ENCODE measurements at places on chromosomes 5 and 9.
A peak's percentile ranks its signal among the peaks of the same experiment; 100 is the strongest.

GRCh38 chr5:109865637-109866036 lies 175.9 kb downstream of the MAN2A1 start:
- no peak for DNase-seq

- DNase-seq: no peak
Observed at GRCh38 chr9:38422555-38423260, 1.5 kb downstream of the IGFBPL1 start.

DNA sequence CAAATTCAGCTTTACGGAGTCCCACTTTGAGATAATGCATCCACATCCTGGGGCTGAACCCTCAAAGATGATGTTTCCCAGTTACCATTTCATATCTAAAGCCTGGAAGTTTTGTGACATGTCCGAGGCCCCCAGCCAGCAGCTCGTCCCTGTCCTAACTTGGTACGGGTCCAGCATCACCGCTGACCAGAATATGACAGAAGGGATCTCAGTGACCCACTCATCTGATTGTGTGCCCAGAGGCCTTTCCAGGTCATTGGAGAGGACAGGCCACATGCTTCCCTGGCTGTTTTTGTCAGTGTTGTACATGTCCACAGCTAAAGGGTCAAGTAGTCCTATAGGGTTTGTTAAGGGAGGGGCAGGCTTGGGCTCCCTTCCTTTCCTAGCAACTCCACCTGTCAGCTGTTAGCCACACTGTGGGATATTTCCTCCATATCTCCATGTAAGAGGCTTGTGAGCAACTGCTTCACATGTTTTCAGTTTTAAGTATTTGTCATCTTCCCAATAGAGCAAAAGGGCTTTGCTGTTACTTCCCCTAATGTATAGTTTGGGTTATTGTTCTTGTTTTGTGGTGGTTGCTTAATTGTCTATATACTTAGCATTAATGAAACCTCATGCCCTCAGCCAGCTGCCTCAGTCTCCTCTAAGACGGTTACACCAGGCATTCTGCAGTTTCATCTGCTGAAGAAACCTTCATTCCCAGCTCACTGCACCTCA lies 33.4 kb downstream of the SECISBP2 start:
- DNase-seq: no peak

GRCh38 chr5:169778622-169779596 lies 141.8 kb downstream of the DOCK2 start:
- DNase-seq: no peak

- DNase-seq: no peak
Observed at GRCh38 chr9:92654481-92655301, 15.2 kb downstream of the IPPK start.

DNA sequence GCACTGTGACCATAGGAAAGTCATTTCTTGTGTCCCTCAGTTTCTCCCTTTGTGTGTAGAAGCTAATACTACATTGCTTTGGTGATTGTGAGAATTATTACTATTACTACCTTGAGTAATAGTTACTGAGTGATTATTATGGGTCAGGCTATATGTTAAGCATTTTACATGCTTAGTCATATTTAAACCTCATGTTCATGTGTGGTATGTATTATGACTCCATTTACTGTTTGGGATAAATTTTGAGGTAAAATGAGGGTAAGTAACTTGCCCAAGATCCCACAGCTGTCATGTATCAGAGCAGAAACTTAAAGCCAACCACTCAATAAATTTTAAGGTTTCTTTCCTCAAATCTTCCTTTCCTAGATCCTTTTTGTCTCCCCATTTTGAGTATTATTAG lies 28.3 kb downstream of the SLF1 start:
- no peak for DNase-seq

- DNase-seq: peak; percentile 72
Observed at GRCh38 chr5:14685757-14686156, 21.2 kb downstream of the OTULIN start.

DNA sequence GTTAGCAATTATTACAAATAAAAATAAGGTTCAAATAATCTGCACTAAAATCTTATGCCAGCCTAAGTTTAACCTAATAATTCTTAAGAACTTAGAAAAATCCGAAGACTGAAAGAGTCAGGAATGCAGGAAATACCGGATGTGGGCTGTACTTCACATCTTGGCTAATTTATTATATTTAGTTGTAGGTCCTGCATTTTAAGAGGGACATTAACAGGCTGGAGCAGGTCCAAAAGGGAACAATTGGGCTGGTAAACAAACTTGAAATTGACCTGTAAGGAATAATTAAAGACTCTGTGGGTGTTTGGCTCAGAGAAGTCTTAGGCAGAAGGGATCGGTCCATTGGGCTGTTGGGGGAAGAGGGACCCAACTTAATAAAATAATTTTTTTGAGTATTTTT lies 18.4 kb downstream of the GLRA1 start:
- DNase-seq: no peak

GRCh38 chr9:65404232-65405006 lies 119.4 kb upstream of the FOXD4L5 start:
- no peak for DNase-seq

GRCh38 chr5:176692839-176693476 lies 45.7 kb downstream of the TSPAN17 start:
- DNase-seq: no peak

DNA sequence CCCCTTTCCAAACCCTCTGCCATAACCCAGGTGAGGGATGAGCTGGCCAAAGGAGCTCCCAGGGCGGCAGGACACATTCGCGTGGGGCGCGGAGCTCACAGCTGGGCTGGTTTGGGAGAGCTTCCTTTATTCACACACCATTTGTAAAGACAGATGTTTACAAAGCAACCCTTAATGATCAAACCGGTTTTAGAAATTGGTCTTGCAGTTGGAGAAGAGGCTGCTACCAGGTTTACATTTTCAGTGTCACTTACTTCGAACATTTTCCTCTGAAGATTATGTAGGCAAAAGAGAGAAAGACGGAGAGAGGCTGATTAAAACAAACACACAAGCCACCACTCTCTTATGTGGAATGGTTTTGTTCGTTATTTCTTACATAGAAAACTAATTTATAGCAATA lies 648.7 kb downstream of the IRX1 start:
- DNase-seq: no peak

DNA sequence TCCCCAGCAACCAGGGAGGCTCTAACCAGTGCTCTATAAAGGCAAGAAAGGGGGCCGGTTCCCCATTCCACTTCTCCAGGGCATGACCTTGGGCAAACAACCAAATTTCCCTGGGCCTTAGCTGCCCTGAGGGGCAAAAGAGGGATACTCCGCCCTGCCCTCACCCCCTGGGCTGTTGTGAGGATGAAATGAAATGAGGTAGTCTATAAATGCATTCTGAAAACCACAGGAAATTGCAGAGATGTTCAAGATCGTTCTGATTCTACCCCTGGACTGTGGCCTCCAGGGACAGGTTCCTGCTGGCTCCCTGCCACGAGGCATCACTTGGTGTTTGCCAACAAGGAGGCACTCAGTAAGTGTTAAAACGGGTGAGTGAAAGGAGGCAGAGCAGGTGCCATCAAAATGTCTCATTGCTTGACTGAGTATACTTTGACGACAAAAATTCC lies 5.7 kb downstream of the RAPGEF1 start:
- DNase-seq: no peak

DNA sequence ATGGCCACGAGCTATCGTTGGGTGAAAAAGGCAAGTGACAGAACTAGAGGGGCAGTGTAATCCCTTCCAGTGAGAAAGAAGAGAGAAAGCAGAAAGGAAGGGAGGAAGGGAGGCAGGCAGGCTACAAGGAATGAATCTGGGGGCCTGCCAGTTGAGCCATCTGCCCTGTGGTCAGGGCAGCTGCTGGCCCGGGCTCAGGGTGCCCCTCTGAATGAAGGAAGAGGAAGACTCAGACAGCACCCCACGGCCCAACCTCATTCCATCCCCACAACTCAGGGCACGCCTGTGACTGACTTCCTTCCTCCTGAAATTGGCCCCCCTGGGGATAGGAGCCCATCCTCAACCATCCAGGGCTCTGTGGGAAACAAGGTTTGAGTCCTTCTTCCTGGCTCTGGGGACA lies 20.3 kb upstream of the FLT4 start:
- no peak for DNase-seq

DNA sequence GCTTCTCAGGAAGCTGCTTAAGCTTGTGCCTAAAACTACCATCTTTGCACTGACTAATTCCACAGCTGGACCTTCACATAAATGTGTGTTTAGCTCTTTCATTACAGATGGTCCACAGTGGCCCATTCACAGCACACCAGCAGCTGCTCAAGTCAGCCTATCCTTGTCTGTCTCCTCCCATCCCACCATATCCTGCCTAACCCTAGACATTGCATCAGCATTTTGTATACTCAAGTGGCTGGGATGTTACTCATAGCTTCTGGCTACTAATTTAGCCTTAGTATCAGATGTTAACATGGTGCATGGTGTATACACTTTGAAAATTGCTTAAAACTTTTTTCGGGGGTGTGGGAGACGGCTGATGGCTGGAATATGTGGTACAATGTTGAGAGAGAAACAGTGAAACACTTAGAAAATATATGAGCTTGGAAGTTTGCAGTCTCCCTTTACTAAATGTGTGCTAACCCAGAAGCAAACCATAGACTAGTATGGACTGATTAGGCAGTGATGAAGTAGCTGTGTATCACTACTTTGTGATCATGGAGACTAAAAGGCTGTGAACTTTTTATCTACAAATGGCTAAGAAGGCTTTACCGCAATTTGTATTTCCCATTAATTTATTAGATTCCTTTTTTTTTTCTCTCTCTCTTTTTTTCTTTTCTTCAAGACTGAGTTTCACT lies 83.1 kb downstream of the JMY start:
- no peak for DNase-seq

DNA sequence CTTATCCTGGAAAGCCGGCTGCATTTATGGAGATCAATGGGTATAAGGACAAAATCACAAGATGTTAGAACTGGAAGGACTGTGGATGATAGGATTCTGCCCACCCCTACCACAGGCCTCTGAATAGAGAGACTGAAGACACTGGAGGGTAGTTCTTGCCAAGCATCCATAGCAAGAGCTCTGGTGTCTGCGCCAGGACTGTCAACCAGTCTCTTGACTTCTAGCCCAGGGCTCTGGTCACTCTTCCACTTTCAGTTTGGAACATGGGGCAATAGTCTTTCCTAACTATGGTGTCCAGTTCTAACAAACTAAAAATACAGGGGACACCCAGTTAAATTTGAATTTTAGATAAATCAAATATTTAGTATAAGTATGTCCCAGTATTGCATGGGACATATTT lies 23.4 kb downstream of the LARP1 start:
- no peak for DNase-seq

DNA sequence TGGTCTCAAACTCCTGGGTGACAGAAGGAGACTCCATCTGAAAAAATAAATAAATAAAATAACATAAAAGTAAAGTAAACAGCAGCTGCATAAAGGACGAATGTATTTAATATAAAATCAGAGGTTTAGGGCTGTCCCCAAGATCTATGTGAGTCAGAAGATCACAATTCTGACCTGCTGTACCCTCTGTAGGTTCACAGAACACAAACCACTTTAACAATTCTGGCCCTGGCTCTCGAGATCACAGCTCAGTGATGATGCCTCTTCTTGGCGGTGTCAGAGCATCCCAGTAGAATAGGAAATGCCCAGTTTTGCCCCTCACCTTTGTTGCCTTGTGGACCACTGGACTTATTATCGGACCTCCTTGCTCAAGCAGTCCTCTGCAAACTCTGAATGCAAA lies 380.9 kb downstream of the TLE1 start:
- no peak for DNase-seq

GRCh38 chr9:87529671-87530070 lies 32.0 kb downstream of the DAPK1 start:
- DNase-seq: no peak

GRCh38 chr5:39219437-39219836 lies at the start of gene FYB1:
Gene FYB1 (minus strand): TSS chr5:39219563. CDS start chr5:39202960, 16,603 bp downstream.
- DNase-seq: peak; percentile 45

- DNase-seq: no peak
Observed at GRCh38 chr9:74245866-74246497, 251.2 kb upstream of the RORB start.

DNA sequence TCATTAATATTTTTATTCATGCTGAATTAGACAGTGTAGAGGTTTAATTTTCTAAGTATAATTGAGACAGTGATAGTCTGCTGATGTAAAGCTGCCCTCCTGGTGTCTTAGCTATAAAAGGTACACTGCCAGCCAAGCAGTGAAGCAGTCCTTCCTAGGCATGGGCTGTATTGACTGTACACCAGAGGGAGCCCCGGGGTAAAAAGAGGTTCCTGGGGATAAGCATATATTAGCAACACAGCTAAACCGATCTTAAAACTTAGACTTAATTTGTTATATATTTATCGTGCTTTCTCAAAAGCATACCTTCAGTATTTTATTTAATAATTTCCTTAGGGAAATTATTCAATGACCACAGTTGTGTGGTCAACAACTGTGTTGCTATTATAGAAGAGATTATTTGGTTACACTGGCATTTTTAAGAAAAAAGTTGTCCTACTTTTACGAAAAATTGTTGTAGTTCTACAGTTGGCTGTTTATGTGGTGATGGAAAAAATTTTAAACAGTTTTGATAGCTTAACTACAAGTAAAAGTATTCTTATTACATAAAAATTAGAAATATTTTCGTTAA lies 68.8 kb downstream of the ELL2 start:
- no peak for DNase-seq

GRCh38 chr5:148829734-148830133 lies 3.3 kb downstream of the ADRB2 start:
- no peak for DNase-seq

GRCh38 chr5:142006363-142007236 lies 6.2 kb downstream of the GNPDA1 start:
- no peak for DNase-seq

DNA sequence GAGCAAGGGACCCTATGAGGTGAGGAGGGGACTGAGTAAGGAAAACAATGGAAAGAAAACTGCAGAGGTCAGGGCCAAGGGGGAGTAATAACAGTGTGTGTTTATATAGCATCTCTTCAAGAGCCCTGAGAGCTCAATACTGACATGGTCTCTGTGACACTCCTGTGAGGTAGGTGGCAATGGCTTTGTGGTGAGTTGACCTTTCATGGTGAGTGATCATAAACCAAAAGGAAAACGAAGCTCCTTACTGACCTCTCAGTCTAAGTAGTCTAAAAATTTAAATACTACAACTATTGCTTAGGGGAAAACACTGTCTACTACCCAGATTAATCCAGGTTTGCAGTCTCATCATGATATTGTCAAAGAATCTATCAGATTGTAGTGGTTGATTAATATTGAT lies 130.9 kb downstream of the SNCAIP start:
- DNase-seq: no peak

- DNase-seq: no peak
Observed at GRCh38 chr5:31800351-31800750, 161.4 kb downstream of the PDZD2 start.

GRCh38 chr9:136697146-136697820 lies 10.0 kb upstream of the AGPAT2 start:
- no peak for DNase-seq

DNA sequence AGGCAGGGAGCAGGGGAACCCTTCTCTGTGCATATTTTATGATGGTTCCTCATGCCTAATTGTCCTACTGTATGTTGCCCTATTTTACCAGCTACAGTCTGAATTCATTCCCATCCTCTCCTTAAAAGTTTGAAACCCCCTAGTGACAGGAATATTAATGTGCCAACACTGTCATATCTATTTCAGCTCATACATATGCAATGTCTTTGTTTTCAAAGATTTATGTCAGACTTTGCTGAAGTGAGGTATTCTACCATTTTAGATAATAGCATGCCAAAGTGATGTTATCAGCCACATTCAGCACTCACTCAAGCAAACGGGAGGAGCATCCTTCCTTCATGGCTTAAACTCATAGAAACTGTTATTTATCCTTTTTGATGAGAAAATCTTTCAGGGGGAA lies 696.5 kb downstream of the NR2F1-AS1 start:
- no peak for DNase-seq
